ENCODE measurements at places on chromosomes 3 and 15. TPM values are rescaled to one million over a fixed set of nuclear protein-coding genes. Genes with fewer than 3 reads are reported as not detected.

- no peak for DNase-seq
Observed at GRCh38 chr3:160780245-160780644, 24.2 kb downstream of the PPM1L start.

GRCh38 chr3:26375843-26376530 is 246.6 kb upstream of the LRRC3B start:
- DNase-seq = no peak

GRCh38 chr3:51997935-51998596 is 2.4 kb upstream of the RPL29 start:
- DNase-seq = no peak

DNA sequence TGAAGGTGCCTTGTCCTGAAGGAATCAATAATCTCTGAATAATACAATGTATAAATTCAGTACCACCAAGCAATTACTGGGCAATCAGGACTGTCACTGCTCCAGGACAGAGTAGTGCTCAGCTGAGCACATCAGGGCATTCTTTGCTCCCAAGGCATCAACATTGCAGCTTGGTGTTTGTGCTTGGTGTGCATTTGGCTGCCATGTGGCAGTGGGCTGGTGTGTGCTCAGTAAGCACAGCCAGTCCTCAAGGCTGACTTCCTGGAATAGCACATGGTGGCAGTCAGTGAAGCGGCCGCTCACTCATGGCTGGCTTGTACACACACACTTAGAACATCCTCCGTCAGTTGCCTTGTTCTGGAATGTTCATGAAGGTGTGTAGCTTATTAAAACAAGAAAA is 217.0 kb downstream of the EPHB1 start:
- DNase-seq = no peak

Gene THAP10
- 3.6 TPM for total RNA-seq

DNA sequence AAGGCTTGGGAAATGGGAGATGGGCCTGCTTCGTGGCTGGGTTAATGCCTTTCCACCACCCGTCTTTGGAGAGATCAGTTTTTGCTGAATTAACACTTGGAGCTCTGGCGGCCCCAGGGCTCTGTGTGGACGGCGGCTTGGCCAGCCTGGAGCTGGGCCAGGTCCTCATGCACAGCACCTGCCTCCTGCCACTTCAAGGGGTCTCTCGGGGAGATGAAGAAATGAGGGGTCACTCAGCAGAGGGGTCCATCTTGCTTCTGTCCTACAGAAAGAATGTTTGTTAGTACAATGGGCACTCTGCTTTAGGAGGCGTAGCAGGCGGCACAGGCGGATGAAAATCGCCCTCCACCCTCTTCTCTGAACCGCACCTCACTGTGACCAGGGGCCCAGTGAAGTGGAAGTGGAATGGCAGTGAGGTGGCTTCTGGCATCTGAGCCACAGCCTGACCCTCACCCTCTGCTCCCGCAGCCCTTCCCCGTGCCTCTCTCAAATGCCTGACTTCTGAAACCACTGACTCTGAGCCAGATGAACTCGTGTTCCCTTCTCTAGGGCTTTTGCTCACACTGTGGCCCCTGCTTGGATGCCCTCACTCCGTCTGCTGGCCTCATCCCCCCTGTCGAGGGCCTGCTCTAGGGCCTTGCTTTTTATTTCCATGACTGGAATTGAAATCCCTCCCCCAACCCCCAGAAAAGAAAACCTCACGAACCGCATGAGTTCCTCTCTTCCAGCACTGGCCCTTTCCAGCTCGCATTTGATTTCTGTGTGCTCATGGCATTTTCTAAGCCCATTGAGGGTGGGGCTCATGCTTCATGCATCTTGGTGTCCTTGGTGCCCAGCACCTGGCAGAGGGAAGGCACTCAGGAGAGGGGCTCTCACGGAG is 42.2 kb downstream of the CHDH start:
- no peak for DNase-seq

DNA sequence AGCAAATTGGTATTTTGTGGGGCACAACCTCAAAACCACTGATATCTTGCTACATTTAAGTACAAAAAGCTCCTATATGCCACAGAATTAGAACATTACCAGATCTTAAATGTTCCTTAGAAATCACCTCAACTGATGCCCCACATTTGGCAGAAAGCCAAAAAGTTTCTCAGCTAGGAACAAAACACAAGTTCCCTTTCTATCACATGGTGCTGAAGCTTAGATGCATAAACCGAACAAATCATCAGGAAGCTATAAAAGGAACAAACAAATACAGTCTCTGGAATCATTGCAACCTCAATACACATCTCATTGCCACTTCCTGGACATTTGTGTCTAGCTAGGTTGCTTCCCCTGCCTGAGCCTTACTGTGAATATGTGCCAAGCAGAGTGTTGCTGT is 492.6 kb downstream of the LPP start:
- DNase-seq = no peak

Gene NR2E3
- total RNA-seq = not detected

Gene PLD1
- 57.1 TPM for total RNA-seq

- no peak for DNase-seq
Observed at GRCh38 chr3:147943265-147943945, 534.2 kb downstream of the ZIC1 start.

Gene GNL3
- 61.2 TPM for total RNA-seq

DNA sequence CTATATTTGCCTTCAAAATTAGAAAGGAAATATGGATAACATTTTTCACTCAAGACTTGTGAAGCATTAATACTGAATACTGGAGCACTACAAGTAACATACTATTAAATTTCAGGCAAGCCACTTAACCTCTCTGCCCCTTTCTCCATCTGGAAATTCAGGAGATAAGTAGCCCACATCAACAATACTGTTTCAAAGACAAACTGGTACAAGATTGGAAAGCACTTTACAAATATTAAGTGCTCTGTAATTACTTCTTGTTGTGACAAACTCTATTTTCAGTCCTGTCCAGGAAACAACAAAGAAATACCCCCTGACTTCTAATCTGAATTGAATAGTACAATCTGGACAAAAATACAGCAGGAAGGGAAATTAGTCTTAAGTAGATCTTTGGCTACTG is 49.3 kb downstream of the TMEM212 start:
- no peak for DNase-seq

DNA sequence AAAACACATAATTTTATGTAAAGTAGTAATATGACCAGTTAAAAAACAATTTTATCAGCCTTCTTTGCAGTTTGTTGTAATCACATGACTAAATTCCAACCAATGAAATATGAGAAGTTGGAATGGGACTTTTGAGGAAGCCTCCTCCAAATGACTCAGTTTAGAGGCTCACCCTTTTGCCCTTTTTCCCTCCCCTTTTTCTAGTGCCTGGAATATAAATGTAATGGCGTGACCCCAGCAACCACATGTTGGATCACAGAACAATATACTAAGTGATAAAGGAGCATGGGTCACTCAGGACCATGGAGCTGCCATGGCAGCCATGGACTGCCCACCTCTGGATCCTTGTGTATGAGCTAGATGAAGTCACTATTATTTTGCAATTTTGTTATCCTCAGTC is 48.8 kb upstream of the HEG1 start:
- no peak for DNase-seq

- no peak for DNase-seq
Observed at GRCh38 chr3:25856902-25857518, 67.1 kb downstream of the OXSM start.

DNA sequence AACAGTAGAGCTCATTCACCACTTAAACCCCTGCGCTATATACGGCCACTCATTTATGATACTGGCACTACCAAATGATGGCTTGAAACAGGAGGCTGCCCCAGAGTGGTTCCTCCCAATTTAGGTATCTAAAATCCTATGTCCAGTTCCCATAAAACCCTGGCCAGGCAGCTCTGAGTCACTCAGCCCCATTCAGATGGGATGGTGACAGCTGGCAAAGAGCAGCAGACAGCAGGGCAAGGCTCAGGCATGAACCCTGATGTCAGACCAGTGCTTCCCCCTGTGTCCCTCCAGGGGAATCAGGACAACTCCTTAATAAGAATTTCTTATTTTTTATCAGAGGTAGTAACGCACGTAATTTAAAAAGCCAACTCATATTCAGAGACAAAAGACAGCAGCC is 77.2 kb upstream of the RNU6-1 start:
- DNase-seq = peak; percentile 62

DNA sequence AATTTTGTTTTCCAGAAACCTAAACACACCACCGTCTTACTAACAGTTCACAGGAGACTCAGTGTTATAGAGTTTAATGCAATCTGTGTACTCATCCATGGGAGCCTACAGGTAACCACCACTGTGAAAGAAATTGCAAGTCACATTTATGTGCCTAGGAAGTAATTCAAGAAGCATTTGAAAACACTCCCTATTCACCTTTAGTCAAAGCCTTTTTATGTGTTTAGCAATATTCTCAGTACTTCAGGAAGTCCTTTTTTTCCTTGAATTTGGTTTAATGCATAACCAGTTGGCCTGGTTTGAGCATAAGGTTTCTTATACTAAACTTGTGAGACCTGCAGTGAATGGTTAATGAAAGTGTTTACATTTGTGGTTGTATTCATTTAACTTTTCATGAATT is 346.1 kb downstream of the CHST2 start:
- no peak for DNase-seq

DNA sequence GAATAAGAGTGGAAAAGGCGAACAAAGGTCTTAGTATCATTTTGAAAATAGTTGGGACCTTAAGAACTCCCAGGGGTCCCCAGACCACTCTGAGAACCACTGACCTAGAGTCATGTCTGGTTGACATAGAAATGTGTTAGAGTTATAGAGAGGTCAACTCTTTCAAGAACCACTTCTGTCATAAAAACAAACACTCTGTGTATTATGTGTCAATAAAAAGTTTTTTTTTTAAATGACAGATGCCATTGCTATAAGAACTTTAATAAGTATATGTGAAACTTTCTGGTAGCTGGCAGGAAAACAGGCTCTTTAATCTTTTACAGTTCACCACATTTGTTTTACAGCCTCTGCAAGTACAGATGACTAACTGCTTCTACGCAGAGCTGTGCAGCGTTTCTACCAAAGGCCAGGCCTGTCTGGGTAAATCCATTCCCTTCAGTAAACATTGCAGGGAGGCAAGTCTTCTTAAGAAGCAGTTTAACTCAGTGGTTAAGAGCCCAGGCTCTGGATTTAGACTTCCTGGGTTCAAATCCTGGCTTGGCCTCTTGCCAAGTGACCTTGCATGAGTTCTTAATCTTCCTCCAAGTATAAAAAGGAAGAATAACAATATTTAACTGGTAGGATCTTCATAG is 56.6 kb downstream of the RFTN1 start:
- no peak for DNase-seq

Gene SLC28A2
- total RNA-seq = not detected

DNA sequence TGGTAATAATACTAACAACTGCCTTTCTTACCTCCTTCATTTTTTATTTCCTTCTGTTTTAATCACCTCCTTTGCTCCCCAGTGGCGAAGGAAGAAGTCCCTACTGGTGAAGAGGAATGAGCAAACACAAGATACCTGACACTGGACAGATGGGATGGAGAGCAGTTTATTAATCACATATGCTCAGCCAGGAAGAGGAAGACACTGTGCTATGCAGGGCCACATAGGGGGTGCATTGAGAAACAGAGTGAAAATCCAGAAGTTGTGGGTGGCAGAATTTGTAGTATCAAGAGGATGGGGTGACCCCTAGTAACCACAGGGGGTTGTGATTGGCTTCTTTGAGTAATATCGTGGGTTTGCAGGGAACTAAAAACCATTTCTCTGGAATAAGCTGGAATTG is 1041.9 kb downstream of the OTOL1 start:
- no peak for DNase-seq

GRCh38 chr3:162632672-162633071 is 1136.1 kb downstream of the OTOL1 start:
- no peak for DNase-seq

Gene SAMD7
- not detected for total RNA-seq

Gene ACVR2B
- total RNA-seq = 4.8 TPM

- DNase-seq = no peak
Observed at GRCh38 chr3:152317956-152318355, 49.2 kb downstream of the MBNL1 start.

DNA sequence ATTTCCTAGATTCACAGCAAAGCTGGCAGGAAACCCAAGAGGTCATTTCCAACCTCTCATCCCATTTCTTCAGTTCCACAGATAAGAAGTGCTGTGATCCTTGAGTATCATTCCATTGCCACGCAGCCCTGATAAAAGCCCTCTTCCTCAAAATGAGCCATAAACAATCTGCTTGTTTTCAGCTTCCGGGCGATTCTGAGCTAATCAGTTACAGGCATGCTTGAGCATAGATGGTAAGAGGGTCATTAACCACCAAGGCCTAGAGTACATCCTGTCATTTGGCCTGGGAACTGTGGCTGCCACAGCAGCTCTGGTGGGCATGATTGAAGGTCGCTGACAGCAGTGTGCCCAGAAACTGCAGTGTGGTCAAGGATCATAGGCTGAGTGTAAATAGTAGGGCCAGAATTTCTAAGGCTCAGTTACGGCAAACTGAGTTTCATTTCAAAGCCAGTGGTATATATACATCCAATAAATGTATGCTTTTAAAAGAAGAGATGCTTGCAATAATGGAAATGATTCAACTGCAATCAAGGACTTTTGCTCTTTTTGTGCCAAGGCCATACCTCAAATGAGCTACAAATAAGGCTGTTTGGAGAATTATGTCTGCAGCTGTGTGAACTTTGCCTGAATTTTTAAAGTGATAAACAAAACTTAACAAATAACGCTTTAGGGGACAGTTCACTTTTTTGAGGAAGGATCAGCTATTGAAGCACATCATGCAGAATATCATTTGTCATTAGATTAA is 47.3 kb downstream of the P3H2 start:
- no peak for DNase-seq

GRCh38 chr3:101898039-101898438 is 48.7 kb downstream of the NFKBIZ start:
- DNase-seq = no peak

DNA sequence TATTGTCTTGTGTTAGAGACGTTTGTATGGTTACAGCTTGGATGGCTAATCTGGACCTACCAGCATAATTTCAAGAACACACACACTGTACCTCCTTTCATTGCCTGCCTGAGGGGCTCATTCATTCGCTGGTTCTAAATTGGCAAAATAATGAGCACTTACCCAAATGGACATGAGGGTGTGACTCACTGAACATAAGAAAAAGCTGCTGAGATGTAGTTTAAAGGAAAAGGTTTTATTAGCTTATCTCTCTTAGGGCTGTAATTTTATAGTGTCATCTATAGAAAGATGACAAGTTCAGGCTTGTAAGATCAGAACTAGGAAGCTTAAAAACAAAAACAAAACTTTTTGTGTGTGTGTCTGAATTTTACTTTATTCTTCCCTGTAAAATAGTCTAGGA is 120.7 kb upstream of the WNT7A start:
- DNase-seq = no peak

GRCh38 chr3:54146506-54147239 is 24.3 kb downstream of the CACNA2D3 start:
- DNase-seq = peak; percentile 70

GRCh38 chr3:95905182-95905581 is 909.2 kb upstream of the EPHA6 start:
- DNase-seq = no peak

DNA sequence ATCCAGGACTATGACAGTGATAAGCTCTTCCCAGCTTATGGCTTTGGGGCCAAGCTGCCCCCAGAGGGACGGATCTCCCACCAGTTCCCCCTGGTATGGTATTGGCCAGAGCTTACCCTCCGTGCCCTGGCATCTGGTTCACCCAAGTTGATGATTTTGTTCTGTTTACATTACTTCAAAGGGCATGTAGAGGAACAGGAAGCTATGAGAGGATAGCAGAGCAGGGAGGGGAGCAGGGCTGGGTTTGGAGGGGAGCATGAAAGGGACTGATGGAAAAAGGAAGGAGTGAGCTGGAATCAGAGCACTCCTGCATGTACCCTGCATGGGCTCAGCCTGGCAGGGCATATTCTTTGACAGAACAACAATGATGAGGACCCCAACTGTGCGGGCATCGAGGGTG is 13.4 kb upstream of the BRPF1 start:
- DNase-seq = no peak

Gene IGF2BP2
- total RNA-seq = 14.2 TPM

Gene P2RY12
- 1.4 TPM for total RNA-seq

Gene LRTM1
- not detected for total RNA-seq

Gene ASB14
- total RNA-seq = 0.41 TPM
